MCF 10A (cell line): ENCODE measurements at places on chromosomes 4 and X. TPM values are rescaled to one million over a fixed set of nuclear protein-coding genes. Genes with fewer than 3 reads are reported as not detected.

Gene POU4F2
- total RNA-seq: not detected in 2 replicates

Gene MAGEA8
- total RNA-seq: not detected in 2 replicates

Gene CWH43
- total RNA-seq: not detected in 2 replicates

Gene RNF128
- total RNA-seq: 0.09 and 0.17 TPM in 2 replicates

Gene ADH6
- total RNA-seq: not detected in 2 replicates

Gene SAP30
- 17.6 and 30.6 TPM in 2 replicates for total RNA-seq

Gene JAKMIP1
- not detected in 2 replicates for total RNA-seq

Gene CXCL10
- not detected in 2 replicates for total RNA-seq

Gene TMPRSS11F
- total RNA-seq: not detected in 2 replicates

Gene ZC4H2
- 4.4 and 8.3 TPM in 2 replicates for total RNA-seq

Gene TGIF2LX
- total RNA-seq: not detected in 2 replicates

Gene CA5B
- total RNA-seq: 15.3 and 21.2 TPM in 2 replicates

Gene CACNA1F
- not detected in 2 replicates for total RNA-seq

Gene NEXMIF
- total RNA-seq: not detected in 2 replicates

Gene JADE3
- 7.8 and 9.4 TPM in 2 replicates for total RNA-seq

Gene GPR82
- not detected in 2 replicates for total RNA-seq

Gene CSAG3
- total RNA-seq: not detected in 2 replicates

Gene GAGE13
- total RNA-seq: not detected in 2 replicates

Gene CRLF2
- not detected in 2 replicates for total RNA-seq
